Activated CD4-positive, alpha-beta T cell treated with anti-CD3 and anti-CD28 coated beads, Interleukin-2, amount 10 ng/mL, durations not matched to agents 7 days and 5 days (primary cell): ENCODE measurements at places on chromosomes 5 and 9. TPM values are rescaled to one million over a fixed set of nuclear protein-coding genes. Genes with fewer than 3 reads are reported as not detected.

DNA sequence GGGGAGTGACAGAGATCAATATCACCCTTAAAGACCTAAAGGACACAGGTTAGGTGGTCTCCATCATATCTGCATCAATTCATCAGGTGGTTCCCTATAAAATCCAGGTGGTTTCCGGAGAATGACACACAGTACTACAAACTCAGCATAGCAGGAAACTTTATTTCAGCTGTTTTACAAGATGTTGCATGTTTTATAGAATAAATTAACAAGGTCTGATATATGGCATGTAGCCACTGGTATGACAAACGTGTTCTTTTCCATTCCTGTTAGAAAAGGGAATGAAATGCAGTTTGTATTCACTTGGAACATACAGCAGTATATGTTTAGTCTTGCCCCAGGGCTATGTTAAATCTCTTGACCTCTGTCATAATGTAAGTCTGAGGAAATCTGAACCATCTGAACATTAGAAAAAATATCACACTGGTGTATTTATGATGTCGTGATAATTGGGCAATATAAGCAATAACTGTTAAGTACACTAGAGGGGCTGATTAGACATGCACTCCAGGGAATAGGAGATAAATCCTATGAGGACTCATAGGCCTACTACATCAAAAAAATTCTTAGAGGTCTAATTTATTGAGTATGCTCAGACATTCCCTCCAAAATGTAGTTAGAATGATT lies 42.2 kb upstream of the TNFSF8 start:
- H3K27me3 ChIP-seq, result no peaks in the 10 kb centered on the region
- H3K27ac ChIP-seq, result no peak overlapping the region
- peaks cover 22% of the 10 kb centered on the region for H3K4me1 ChIP-seq
- DNase-seq, result no peak
- H3K36me3 ChIP-seq, result peaks cover 7% of the 10 kb centered on the region
- no peak overlapping the region for H3K4me3 ChIP-seq

DNA sequence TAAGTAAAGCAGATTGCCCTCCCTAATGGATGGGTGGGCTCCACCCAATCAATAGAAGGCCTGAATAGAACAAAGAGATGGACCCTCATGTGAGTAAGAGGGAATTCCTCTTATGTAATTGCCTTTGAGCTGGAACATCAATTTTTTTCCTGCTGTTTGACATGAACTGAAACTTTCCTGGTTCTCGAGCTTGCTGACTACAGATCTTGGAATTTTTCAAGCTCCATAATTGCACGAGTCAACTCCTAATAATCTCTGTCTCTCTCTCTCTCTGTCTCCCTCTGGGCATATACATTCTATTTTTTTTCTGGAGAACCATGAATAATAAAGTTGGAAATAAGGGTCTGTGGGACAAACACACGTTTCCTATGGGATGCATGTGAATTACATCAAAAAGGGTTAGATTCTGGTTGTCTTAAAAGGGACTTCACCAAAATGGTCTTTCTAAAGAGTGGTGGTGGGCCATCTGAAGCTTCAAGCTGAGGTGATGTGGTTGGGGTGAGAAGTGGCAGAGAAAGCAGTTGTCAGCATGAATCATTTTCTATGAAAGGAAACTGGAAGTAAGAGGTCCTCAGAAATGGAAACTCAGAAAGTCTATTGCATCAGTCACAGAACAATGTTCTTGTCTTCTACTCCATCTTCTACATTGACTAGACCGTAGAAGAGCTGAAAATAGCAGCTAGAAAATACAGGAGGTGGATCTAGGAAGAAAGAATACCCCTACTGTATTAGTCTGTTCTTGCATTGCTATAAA lies 47.0 kb upstream of the HOMER1 start:
- no peak overlapping the region for H3K4me3 ChIP-seq
- H3K27me3 ChIP-seq, result no peaks in the 10 kb centered on the region
- peak; percentile 22 for DNase-seq
- peaks cover 36% of the 10 kb centered on the region for H3K4me1 ChIP-seq

DNA sequence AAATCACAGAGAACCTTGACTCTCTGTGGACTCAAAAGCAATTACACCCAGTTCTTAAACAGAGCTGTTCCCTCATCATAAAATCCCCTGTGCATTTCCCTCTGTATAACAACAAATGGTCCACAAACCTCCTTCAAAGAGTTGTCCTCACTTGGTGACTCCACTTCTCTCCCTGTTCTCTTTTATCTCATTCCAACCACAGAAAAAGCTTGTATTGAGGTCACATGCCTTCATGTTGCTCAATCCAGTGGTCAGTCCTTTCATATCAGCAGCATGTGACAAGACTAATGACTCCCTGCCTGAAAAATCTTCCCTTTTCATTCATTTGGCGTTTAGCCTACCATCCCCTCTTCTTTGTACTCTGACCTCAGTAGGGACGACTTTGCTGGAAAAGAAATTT lies 158.0 kb downstream of the DEPDC1B start:
- peaks cover 12% of the 10 kb centered on the region for H3K27me3 ChIP-seq
- H3K36me3 ChIP-seq, result no peaks in the 10 kb centered on the region
- no peak for DNase-seq
- H3K27ac ChIP-seq, result no peak overlapping the region
- H3K4me1 ChIP-seq, result peaks cover 4% of the 10 kb centered on the region

DNA sequence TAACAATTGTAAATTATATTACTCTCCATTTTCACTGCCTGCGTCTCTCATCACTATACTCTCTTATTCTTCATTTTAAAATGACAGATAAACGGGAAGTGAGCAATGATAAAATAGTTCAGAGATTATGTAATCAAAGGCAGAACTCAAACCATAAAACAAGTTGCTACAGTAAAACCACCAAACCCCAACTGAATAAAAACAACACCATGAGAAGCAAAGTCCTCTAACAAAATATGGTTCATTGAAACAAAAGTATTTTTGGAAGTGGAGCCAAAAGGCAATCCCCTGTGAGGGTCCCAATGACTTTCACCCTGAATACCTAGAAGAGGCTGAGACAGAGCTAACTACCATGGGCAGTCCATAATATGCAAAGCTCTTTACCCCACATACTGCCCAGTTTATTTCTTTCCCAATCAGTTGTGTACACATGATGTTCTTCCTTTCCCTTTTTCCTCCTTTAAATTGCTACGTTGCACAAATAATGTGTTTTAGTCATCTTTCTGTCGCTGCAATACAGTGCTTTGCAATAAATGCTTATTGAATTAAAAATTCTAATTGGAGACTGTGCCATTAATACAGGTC lies 64.0 kb upstream of the PTGER4 start:
- DNase-seq, result no peak
- H3K27ac ChIP-seq, result no peak overlapping the region
- peaks cover 9% of the 10 kb centered on the region for H3K36me3 ChIP-seq
- no peaks in the 10 kb centered on the region for H3K27me3 ChIP-seq
- no peak overlapping the region for H3K4me3 ChIP-seq
- peaks cover 11% of the 10 kb centered on the region for H3K4me1 ChIP-seq

DNA sequence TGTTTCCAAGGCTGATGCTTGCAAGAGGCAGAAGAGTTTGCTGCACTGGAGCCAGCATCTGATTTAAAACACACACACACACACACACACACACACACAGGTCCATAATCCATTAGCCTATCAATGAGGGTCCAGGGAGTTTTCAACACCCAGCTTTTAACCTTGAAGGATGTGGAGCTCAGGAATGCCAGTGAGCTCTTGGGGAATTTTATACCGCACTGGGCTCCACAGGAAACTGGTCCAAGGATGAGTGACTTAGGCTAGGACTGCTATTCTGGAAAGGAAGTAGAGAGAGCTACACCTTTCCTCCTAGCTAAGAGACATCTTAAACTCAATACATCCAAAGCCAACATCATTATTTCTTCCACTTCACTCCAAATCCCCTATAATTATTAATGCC lies 942 bp upstream of the NRG2 start:
- H3K4me1 ChIP-seq, result peaks cover 9% of the 10 kb centered on the region
- H3K4me3 ChIP-seq, result peak overlapping the region; percentile 14
- H3K27ac ChIP-seq, result no peak overlapping the region

DNA sequence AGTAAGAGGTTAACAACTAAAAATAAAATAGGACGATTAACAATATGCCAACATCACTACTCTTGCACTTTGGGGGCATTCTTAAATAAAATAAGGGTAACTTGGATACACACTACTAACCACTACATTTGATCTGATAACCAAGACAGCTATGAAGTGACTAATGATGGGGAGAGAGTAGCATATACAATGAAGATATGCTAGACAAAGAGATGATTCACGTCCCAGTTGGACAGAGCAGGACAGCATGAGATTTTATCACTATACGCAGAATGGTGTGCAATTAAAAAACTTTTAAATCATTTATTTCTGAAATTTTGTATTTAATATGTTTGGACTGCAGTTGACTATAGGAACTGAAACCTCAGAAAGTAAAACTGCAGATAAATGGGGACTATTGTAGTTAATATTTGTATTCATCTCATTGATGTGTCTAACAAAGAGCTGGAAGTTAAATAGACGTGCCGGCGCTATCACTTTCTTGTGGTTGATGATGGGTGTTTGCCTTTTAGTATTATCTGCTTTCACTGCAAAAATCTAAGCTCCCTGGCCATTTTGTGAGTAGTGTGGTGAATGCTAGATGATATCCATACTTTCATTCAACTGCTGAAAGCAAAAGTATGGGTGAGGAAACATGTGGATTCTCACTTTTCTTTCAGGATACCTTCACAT lies 18.7 kb downstream of the GIN1 start:
- peaks cover 19% of the 10 kb centered on the region for H3K36me3 ChIP-seq
- H3K27me3 ChIP-seq, result no peaks in the 10 kb centered on the region
- no peak for DNase-seq

DNA sequence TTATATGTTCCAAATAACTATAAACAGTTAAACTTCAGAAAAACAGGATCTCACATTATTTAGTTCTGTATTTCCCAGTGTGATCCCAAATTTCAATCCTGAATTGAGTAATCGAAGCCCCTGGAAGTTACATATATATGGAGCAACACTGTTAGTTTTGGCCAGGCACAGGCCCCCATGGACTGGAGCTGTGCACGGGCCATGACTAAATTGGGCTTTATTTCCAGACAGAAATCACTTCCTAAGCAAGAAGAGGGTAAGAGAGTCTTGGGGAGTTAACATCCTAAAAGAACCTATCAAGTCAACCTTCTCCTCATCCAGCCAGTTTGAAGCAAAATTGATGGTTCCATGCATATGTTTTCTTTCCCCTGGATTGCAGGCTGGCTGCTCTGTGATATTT lies 393.0 kb downstream of the TMEM167A start:
- no peak for DNase-seq
- H3K27ac ChIP-seq, result no peak overlapping the region
- H3K4me3 ChIP-seq, result no peak overlapping the region
- H3K4me1 ChIP-seq, result no peaks in the 10 kb centered on the region
- H3K27me3 ChIP-seq, result peaks cover 9% of the 10 kb centered on the region

GRCh38 chr5:172834415-172835289 lies 601 bp downstream of the ERGIC1 start:
- H3K4me1 ChIP-seq, result peaks cover 38% of the 10 kb centered on the region
- H3K27ac ChIP-seq, result peak overlapping the region; percentile 86
- no peak for DNase-seq
- H3K36me3 ChIP-seq, result peaks cover 11% of the 10 kb centered on the region
- H3K4me3 ChIP-seq, result peak overlapping the region; percentile 83
- H3K27me3 ChIP-seq, result no peaks in the 10 kb centered on the region

DNA sequence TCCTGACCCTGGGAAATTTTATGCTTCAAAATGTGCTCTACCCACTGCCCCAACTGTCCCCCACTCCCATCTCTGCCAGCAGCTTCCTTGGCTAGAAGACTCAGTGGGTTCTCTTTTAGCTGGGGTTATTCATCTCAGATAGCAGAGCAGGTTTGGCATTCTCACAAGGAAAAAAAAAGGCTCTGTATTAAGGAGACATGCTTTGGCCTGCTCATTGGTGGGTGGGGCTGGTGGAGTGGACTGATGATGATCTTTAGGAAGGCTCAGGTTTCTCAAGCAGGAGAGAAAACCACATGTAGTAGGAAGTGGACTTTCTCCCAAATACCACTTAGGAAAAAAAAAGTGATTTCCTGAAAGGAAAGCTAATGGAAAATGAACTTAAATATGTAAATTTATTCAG lies 279.2 kb upstream of the ZNF462 start:
- H3K36me3 ChIP-seq, result no peaks in the 10 kb centered on the region
- H3K27ac ChIP-seq, result no peak overlapping the region
- H3K4me3 ChIP-seq, result no peak overlapping the region
- H3K27me3 ChIP-seq, result no peaks in the 10 kb centered on the region
- no peak for DNase-seq

DNA sequence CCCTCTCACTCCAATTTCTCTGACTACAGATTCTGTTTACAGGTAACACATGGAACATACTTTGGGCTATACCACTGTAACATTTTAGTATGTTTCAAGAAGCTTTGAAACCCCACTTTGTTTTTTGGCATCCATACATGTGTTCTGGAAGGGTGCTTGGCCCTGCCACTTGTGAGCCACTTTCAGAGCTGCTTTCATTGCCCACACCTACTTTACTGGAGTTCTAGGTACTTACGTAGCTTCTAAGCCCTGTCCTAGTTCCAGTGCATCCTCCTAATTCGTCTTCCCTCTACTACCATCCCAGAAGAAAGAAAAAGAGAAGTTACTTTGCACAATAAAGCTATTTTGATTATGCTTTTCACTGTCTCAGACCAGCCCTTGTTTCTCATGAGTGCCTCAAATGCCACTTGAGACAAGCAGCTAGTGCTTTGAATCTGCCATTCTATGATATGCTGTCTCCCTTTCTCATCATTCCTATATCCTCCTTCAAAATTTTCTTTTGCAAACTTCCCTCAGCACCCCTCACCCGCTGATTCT lies 26.5 kb upstream of the C5orf47 start:
- peaks cover 23% of the 10 kb centered on the region for H3K4me1 ChIP-seq
- H3K4me3 ChIP-seq, result no peak overlapping the region
- H3K27me3 ChIP-seq, result no peaks in the 10 kb centered on the region
- H3K36me3 ChIP-seq, result peaks cover 4% of the 10 kb centered on the region
- H3K27ac ChIP-seq, result no peak overlapping the region

DNA sequence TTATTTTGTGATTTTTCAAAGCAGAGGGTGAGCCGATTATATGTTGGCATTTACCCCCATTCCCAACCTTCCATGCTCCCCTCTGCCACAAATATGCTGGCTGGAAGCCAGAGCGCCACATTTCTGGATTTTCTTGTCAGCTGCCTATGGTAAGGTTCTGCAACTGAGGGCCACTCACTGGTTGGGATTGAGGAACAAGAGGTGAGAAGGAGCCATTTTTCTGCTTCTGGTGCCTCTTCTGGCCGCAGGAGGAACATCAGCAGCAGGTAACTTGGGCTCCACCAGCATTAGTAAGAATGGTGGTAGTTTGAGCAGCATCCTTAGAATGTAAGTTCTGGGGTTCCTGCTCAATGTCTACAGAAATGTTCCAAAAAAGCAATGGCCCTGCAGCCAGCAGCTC lies 159.5 kb upstream of the MAST4 start:
- H3K27ac ChIP-seq, result no peak overlapping the region
- no peaks in the 10 kb centered on the region for H3K36me3 ChIP-seq
- no peak for DNase-seq
- peaks cover 2% of the 10 kb centered on the region for H3K27me3 ChIP-seq
- no peak overlapping the region for H3K4me3 ChIP-seq

- H3K36me3 ChIP-seq, result peaks cover 23% of the 10 kb centered on the region
- peaks cover 48% of the 10 kb centered on the region for H3K4me1 ChIP-seq
- peak overlapping the region; percentile 77 for H3K27ac ChIP-seq
- no peak for DNase-seq
- no peak overlapping the region for H3K4me3 ChIP-seq
These were observed 4.1 kb downstream of the TMEM250 start for GRCh38 chr9:136114610-136115009.

- H3K4me3 ChIP-seq, result no peak overlapping the region
- no peak for DNase-seq
- H3K27me3 ChIP-seq, result peaks cover 8% of the 10 kb centered on the region
- H3K27ac ChIP-seq, result no peak overlapping the region
- H3K36me3 ChIP-seq, result no peaks in the 10 kb centered on the region
These were observed 157.8 kb downstream of the ARHGEF28 start for GRCh38 chr5:73783828-73784227.

LRRC19 gene
- not detected for total RNA-seq

N4BP3 gene
- total RNA-seq, result 1.5 TPM

GCNT4 gene
- total RNA-seq, result 1.7 TPM

PCDHGB4 gene
- total RNA-seq, result not detected

LHX2 gene
- total RNA-seq, result not detected
